ENCODE measurements at places on chromosomes 16 and 17.

GRCh38 chr16:72840631-72841381 lies 207.1 kb downstream of the ZFHX3 start:
- peak; percentile 70 for DNase-seq

GRCh38 chr17:17320911-17321220 lies 17.7 kb downstream of the NT5M start:
- no peak for DNase-seq

DNA sequence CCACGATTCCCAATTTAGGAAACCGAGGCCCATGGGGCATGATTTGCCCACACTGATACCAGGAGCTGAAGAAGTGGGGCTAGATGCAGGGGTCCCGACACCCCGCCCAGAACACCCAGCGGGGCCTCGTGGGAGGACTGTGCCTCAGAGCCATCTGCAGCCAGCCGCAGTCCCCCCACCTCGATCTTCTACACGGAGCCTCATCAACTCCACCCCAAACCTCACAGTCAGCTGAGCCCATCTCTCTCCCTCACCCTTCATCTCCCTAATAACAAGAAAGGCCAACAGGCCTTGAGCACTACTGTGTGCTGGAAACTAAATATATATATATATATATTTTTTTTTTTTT lies 4.2 kb downstream of the ITGAE start:
- DNase-seq, result no peak

GRCh38 chr16:4788489-4788889 lies 344 bp upstream of the SEPTIN12 start:
- no peak for DNase-seq

GRCh38 chr17:2975469-2975958 lies 87.9 kb downstream of the OR1D5 start:
- no peak for DNase-seq

DNA sequence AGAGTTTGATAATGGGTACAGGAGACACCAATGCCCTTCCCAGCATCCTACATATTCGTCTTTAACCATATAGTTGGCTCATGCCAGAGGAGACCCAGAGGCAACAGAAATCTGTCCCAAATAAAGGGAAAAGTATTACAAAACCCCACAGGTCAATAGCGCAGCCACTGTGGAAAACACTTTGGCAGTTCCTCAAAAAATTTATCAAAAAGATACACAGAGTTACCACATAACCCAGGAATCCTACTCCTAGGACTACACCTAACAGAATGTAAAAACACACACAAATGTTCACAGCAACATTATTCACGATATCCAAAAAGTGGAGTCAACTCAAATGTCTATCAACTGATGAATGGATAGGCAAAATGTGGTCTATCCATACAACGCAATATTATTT lies 135.8 kb downstream of the CEP112 start:
- no peak for DNase-seq

DNA sequence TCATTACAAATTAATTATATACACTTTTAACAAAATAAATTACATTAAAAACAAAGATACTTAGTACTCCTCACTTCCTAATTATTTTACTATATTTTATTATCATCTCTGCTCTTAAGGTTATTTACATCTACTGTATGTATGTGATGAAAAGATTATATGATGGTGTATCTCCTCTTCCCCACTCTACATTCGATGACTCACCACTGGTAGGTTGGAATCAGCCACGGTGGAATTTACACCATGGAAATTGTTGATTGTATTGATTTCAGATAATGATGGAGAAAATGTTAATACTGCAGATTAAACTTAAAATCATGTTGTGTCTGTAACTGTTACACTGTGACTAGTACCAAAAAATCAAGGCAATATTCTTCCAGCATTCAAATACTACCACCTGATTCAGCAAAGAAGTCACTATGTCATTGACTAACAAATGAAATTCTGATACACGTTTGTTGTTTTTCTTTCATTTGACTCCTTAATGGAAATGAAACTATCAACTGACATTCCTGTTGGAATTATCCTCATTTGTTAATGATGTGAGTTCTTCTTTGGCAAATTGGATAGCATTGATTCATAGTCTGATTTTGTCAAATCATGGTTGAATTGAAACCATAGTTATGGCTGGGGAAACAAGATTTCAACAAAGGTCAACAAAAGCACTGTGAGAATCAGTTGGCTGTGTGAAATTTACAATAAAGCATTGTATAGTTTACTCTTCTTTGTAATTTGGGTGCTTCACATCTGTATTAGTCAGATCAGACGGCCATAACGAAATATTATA lies 69.0 kb upstream of the NLK start:
- no peak for DNase-seq

GRCh38 chr17:40312131-40312731 lies 3.3 kb downstream of the RARA start:
- no peak for DNase-seq

GRCh38 chr17:44039829-44040635 lies 25.3 kb upstream of the TMEM101 start:
- DNase-seq, result no peak

DNA sequence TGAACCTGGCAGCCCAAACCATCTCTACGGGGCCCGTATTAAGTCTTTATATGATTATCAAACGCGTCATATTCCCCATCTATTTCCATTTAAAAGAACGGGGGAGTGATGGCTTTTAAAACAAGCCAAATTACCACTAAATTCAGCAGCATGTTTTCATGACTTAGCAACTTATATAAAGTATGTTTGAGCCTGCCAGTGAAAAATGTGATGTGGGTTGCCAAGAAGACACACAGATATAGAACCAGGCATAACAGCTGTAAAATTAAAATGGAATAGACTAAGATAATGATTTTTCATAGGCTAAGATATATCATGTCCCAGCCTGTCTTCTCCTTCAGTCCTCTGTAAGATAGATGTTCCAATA lies 44.8 kb upstream of the HSBP1 start:
- DNase-seq, result no peak

GRCh38 chr17:77542551-77543490 lies 402.1 kb downstream of the SEC14L1 start:
- peak; percentile 76 for DNase-seq

GRCh38 chr16:11449716-11450115 lies 104.5 kb downstream of the RMI2 start:
- DNase-seq, result no peak

DNA sequence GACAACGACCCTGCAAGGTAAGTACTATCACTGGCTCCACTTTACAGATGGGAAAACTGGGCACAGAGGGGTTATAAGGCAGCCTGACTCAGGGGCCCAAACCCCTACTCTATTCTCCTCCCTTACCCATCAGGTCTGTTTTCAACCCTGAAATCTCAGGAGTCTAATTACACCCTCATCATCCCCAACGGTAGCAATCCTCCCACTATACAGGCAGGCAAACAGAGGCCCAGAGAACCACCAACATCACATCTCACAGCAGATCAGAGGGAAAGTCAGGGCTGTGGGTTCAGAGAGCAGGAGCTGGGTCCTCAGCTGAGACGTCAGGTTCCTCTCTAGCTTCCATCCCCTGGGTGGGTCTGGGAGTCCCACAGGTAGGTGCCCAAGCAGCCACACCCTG lies 16.5 kb downstream of the JUP start:
- DNase-seq, result no peak

DNA sequence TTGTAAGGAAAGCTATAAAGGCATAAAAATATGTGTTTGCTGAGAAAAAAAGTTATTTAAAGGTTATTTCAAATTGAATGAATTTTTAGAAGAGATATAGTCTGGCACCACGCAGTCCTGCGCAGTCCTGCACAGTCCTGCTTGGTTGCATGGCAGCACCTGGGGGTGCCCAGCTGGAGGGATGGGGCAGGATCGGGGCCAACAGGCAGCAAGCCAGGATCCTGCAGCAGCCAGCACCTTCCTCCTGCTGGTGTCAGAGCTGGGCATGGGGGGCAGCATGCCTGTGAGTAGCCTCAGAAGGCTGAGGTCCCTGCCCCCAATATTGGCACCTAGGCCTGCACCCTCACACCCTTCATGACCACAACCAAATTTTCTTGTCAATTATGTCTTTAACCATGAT lies 46.0 kb downstream of the GLG1 start:
- DNase-seq, result no peak

DNA sequence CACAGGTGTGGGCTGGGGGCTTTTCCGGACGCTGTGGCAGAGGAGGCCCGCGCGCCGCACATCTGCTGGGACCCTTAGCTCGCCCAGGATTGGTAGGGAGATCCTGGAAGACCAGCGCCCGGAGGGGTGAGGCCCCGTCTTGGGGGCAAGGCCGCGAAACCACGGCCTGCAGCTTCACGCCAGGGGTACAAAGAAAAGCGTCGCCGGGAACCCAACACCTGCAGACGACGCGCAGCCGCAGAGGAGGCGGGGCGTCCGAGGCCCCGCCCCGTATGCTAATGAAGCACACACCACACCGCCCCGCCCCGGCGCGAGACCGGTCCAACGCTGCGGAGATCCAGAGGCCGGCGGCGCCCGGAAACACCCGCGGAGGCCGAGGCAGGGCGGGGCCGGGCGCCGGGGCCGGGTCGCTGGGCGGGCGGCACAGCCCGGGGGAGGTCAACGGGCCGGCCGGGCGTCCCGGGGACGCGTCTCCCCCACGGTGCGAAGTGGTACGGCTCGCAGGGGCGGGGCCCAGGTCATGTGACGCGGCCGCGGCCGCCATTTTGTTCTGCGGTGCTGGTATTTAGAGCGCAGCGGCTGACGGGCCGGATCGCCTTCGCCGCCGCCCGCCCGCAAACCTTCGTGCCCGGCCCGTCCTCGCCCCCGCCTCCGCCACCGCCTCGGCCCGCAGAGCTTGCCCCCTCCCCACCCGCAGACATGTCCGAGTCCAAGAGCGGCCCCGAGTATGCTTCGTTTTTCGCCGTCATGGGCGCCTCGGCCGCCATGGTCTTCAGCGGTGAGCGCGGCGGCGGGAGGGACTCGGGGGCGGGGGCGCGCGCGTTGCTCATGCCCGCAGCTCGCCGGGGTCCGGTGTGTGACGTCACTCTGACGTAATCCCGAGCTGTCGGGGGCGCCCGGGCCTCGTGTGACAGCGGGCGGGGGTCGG lies at the start of gene ATP6V0C:
Gene ATP6V0C (plus strand): TSS at position 548 of the 928 bp plus-strand sequence. CDS start 152 bp downstream, at position 700.
- peak; percentile 90 for DNase-seq

DNA sequence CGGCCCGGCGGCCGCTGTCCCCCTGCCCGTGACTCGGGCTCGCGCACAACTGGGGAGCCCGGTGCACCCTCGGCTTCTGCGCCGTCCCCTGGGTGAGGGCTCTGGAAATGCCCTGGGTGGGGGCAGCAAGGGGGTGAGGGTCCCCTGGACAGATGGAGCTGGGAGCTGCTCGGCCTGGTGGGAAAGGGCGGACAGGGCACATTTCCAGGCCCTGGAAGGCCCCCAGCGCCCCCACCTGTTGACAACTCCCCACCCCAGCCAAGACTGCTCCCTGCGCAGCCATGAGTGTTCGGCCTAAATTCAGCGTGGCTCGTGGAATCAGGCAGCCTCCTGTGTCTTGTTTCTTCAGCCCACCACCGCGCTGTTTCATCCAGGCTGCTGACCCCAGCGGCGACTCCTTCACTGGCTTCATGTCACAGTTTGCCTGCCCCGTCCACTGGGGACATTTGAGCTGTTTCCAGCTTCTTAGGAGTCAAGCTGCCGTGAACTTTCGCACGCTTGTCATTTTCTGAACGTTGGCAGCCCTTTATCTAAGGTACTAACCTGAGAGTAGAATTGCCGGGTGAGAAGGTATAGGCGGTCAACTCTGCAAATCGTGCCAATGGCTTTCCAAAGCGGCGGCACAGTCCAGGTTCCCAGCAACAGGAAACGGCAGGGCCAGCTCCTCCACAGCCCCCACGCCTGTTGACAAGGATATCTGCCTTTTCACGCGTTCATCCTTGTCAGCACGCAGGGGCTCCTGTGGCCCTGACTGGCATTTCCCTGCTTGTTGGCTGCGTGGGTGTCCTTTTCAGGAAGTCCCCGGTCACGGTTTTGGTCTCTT lies 895 bp downstream of the UTS2R start:
- no peak for DNase-seq

- no peak for DNase-seq
These were observed 208.7 kb downstream of the PRKCA start for GRCh38 chr17:66511135-66511534.
